ENCODE measurements at places on chromosomes 6 and 20.
A peak's percentile ranks its signal among the peaks of the same experiment; 100 is the strongest.

DNA sequence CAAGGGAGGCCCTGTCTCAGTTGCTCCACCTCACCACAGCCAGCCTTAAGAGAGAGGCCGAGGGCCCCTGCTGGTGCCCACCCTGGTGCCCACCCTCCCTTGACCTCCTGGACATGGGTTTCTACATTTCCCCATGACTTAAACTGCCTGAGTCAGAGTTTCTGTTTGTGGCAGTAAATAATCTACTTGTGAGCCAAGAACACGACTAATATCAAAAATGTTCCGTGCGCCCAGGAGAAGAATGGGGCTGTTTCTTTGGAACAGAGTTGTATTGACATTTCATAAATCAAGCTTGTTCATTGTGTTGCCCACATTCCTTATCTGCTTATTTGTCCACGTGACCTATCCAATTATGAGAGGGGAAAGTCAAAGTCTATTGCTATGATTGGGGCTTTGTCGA, 143.5 kb downstream of the ANKRD60 start:
- no peak for DNase-seq

- DNase-seq, result no peak
Observed at GRCh38 chr6:169445661-169446581, 192.3 kb upstream of the THBS2 start.

GRCh38 chr20:24584538-24585356, 115.3 kb downstream of the SYNDIG1 start:
- DNase-seq, result peak; percentile 39

GRCh38 chr20:32495217-32495565, 89.9 kb downstream of the NOL4L start:
- no peak for DNase-seq

Measured in kidney epithelial cell (primary cell).